T-helper 22 cell (primary cell): ENCODE measurements at places on chromosomes 4 and X.

- no peak for DNase-seq
Observed at GRCh38 chr4:84915396-84915780, 51.1 kb downstream of the WDFY3 start.

GRCh38 chr4:182491719-182492118 lies 248.5 kb downstream of the TENM3 start:
- DNase-seq: no peak

DNA sequence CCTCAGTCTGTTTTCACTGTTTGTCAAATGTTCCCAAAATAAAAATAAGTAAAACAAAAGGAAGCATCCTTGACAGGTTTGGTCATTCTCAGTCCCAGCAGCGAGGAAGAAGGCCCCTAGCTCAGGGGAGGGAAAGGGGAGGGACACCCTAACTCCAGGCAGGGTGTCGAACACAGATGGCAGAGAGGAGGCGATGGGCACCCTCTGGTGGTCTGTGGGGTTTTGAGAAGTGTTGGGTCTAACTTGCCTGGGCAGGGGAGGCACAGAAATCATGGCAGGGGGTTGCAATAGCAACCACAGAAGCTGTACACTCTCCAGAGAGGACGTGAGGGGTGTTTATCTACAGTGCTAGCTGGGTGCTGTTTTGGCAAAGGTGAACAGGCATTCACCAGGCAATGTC lies 229.8 kb upstream of the SFRP2 start:
- no peak for DNase-seq

GRCh38 chr4:75398501-75398900 lies 115.7 kb downstream of the RCHY1 start:
- DNase-seq: no peak

DNA sequence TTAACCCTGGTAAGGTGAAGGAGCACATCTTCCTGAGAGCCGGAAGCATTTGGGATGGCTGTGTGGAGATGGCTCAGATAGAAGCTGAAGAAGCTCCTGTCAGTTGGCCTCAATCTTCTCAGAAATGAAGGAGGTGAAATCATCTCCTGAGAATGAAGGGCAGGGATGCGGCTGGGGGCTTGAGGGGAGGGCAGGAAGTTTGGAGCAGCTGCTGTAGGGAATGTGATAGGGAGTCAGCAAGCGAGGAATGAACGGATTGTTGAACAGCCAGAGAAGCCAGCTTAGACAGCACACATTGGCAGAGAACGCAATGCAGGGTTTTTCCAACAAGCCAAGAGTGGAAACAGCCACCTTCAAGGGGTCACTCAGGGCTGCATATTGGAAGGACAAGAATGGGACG lies 10.0 kb downstream of the KCNE5 start:
- DNase-seq: no peak

DNA sequence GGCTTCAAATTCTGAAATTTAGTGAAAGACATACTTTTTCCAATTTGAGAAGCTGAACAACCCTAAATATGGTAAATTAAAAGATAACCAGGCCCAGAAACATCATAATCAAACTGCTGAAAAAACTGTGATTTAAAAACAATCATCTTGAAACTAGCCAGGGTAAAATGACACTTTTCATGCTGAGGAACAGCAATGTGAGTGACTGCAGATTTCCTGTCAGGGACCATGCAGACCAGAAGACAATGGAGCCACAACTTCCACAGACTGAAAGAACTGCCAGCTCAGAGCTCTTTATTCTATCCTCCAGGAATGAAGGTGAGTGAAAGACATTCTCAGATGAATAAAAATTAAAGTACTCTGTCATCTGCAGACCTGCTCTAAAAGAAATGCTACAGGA lies 73.3 kb downstream of the NAT8L start:
- DNase-seq: no peak

- no peak for DNase-seq
Observed at GRCh38 chr4:96092151-96092705, 252.3 kb downstream of the PDHA2 start.

DNA sequence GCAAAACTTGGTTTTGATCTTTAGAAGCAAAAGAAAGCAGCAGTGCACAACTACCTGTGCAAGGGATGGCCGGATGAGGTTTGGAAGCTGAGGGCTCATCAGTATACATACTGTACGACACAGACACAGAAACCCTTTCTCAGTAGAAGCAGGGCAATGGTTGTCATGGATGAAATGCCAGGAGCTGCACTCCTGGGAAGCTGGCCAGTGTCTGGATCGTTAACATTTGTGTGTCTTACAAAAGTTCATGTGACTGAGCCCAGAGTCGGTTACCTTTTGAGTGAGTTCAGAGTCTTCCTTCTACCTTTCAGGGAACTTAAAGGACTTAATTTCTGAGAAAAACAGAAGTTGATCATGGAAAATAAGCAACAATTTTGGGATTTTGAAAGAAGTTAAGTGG lies 230.3 kb downstream of the APBB2 start:
- DNase-seq: no peak

DNA sequence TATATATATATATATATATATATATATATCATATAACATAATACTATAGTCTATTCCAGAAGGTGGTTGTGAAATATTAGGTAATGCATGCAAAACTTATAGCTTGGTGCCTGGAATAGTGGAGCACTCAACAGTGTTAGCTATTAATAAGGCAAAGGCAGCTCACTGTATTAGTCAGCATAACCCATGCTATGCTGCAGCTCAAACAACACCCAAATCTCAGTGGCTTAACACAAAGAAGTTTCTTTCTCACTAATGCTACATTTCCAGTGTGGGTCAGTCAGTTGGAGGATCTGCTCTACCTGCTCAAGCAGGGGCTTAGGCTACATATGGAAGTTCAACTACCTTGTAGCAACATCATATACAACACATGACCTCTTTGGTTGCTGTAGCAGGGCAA lies 5.2 kb upstream of the RPGR start:
- no peak for DNase-seq

GRCh38 chr4:90317785-90318184 lies 190.6 kb downstream of the CCSER1 start:
- no peak for DNase-seq

GRCh38 chr4:125538670-125539069 lies 223.9 kb downstream of the FAT4 start:
- DNase-seq: no peak

GRCh38 chr4:109410776-109411175 lies 22.8 kb upstream of the SEC24B start:
- DNase-seq: no peak

DNA sequence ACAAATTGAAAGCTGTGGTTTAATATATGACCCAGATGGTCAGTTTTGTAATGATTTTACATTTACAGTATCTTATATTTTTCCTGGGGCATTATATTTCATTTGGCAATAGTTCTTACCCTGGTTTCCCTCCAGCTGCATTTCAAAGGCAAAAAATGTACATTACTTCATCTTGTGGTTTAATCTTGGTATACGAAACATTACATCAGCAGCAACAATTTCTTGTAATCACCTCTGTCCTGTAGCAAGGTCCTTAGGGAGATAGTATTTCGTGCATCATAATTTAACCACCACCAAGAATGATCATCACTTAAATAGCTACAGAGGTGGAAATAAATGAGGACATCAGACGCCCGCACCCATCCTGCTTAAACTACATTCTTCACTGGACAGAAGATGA lies 48.8 kb downstream of the HS6ST2 start:
- DNase-seq: no peak

GRCh38 chrX:17082831-17083230 lies 136.4 kb downstream of the REPS2 start:
- DNase-seq: no peak

GRCh38 chrX:115948018-115948923 lies 222.3 kb upstream of the AGTR2 start:
- no peak for DNase-seq
